EL (cell line): ENCODE measurements at places on chromosomes 4 and X.

GRCh38 chr4:185570727-185571126 is 35.4 kb upstream of the PDLIM3 start:
- no peak for DNase-seq

DNA sequence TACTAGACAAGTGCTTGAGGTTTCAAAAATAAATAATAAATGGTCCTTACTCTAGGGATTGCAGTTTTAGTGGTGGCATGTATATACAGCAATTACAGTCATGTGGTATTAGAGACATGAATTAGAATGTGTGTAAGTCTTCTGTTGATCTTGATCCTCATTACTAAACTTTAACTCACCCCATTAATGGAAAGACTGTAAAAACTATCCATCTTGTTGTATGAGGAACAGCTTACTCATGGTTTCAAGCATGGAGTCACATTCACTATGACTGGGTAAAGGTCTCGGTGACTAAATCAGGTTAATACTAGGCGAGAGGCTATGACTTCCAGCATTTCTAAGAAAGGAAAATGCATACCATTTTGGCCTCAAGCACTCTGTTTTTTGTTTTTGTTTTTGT is 107.0 kb upstream of the HPGD start:
- no peak for DNase-seq

DNA sequence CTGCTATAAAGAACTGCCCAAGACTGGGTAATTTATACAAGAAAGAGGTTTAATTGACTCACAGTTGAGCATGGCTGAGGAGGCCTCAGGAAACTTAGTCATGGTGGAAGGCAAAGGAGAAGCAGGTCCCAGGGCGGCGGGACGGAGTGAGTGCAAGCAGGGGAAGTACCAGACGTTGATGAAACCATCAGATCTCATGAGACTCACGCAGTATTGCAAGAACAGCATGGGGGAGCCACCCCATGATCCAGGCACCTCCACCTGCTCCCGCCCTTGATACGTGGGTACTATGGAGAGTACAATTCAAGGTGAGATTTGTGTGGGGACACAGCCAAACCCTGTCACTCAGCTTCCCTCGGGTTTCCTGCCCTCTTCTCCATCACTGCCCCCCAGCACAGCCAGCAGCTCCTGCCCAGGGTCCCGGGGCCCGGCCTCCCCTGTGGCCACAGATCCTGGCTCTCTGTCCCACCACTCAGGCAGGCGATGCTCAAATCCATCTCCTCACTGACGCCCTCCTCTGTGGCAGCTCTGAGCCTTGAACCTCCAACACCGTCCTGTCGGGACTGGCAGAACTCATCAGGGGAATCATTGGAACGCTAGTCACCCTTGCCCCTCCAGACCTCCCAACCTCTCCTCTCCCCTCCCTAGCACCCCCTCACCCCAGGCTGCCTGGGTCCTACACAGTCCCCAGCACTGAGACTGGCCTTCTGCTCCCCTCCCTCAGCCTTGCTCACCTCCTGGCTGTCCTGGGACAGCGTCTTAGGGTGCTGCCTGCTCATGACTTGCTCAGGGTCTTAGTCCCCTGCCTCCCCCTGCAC is 37.6 kb downstream of the FGFRL1 start:
- DNase-seq, result no peak

DNA sequence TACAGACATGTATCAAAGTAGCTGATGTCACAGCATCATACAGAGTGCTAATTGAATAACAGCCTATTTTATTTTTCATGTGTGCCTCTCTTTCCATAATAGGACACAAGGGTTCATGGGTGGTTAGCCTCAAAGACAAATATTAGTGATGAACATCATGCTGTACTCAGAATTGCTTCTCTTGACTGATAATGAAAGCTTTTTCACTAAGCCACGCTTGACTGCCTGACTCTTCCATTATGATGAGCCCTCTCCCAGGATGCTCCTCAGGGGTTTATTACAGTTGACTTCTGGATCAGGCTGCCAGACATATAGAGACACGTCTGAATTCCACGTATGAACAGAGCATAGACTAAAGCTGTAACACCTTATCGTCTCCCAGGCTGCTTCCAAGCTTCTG is 2757.5 kb downstream of the PCDH7 start:
- no peak for DNase-seq

DNA sequence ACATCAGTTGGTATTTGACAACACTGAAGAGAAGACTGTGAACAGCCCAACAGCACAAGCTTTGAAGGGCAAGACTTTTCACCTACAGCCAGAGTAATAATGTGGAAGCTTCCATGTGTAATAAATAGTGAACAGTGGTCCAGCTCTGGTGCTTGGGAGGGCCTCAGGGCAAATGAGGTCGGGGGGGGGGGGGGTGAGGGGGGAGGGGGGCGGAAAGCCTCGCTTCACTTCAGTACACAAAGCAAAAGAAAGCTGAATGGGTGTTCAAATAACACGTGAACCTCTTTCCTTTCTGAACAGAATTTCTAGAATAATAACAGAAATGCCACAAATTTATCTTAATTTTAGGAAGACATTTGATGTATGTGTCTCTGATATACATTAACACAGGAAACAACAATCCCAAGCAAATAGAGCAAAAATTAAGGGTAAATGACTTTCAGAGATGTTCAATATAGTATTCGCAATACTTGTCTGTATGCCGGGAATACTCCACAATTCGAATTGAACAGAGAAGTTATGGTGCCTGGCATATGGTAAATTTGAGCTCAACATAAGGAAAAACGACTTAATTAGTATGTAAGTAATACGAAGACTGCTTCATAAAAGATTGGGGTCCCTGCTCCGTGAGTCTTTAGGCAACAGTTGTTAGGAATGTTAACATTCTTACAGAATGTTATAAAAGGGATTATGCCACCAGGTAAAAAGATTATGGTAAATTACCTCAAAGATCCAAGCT is 92.6 kb downstream of the FRYL start:
- no peak for DNase-seq

- no peak for DNase-seq
Measured at GRCh38 chrX:3585719-3586118, 127.7 kb downstream of the PRKX start.

- DNase-seq, result no peak
Measured at GRCh38 chr4:117796677-117797076, 237.6 kb upstream of the NDST3 start.

DNA sequence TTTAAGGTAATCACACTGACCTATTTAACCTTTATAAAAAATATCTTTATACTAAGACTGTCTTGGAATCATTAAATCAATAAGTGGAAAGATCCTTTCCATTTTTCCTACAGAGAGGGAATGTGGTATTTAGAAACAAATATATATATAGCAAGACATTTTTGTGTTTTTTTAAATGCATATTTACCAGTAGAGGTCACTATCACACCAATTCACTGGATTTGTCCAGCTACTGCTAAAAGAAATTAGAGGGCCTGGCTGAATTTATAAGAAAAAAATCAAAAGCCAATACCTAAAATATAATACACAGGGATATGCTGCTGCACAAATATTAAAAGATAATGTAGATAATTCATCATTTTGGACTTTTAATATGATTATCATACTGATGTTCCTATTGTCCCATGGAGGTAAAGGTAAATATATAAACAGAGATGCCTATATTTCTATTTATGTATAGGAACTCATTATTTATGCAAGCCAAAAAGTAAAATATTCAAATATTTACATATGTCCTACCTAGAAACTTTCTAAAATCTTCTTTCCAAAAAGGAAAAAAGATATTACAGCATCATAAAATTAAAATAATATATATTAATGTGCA is 69.5 kb downstream of the PDE5A start:
- DNase-seq, result peak; percentile 55

DNA sequence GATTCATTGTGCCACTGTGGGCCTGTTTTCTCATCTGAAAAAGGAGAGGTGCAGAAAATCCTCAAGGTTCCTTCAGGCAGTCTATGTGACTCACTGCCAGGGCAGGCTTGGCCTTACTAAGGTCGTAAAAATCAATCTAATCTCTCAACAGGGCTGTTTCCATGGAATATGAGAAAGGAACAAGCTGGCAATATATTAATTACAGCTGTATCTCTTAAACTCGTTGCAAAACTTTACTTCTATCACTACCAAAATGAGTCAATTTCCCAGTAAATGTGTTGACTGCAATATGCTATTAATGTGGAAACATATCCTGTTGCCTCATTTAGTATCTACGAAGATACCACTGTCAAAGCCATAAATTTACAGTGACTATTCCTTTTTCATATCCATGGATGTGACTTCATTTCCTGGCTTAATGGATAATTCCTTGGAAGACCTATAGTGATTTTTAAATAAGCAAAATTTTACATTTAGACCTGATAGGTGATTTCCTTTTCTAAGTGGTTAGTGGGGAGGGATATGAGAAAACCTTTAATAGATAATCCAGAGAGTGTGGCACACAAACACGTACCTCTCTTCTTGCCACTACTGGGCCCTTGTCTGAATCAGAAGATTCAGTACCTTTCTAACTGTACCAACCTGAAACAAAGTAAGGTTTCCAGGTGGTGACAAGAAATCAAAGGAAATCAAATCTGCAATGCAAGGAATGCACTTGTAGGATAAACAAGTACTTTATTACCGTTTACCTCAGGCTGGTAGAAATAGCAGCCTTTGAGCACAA is 127.4 kb upstream of the FTHL17 start:
- DNase-seq, result peak; percentile 53

DNA sequence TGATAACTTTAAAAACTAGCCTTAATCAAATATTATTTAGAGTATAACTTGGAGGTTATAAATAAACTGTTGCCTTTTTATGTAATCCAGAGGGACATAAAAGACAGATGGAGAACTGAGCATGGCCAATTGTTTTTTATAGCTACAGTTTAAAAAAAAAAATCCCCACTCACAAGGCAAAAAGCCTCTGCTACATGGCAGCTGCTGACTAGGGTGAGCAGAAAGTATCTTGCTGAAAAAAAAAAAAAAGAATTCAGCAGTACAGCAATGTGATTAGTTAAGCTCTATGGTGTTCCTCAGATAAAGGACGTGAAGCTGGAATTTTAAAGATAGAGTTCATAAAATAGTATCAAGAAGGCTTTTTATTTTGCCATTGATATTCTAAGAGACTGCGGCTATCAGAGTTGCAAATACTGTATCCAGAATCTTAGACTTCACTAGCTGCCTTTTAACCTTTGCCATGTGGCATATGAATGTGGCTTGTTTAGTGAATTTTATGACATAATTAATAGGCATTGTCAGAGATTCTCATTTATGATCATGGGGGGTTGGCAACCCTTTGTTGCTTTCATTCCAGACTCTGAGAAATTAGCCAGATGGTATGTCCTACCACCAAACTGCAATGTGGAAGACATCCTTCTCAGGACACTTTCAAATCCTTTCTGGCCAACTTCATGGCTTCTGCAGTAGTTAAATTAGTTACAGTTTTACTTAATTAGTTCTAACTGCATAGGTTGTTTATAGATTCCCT is 498.0 kb downstream of the STPG2 start:
- DNase-seq, result no peak

DNA sequence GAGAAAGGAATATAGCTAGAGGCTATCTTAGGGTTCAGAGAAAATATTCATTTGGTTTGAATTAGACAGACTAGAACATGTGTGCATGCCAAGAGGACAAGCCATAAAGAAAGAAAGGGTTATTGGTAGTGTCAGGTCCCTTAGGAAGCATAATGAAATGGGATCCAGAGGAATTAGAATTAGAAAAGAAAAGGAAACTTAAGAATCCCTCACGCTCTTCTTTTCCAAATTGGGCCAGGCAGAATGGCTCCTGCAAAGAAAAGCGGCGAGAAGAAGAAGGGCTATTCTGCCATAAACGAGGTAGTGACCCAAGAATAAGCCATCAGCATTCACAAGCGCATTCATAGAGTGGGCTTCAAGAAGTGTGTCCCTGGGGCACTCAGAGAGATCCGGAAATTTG is 4.9 kb upstream of the ABCG2 start:
- no peak for DNase-seq

GRCh38 chrX:23844502-23845138 is 61.6 kb downstream of the SAT1 start:
- DNase-seq, result no peak

- no peak for DNase-seq
Measured at GRCh38 chrX:20670611-20671010, 403.9 kb upstream of the RPS6KA3 start.

GRCh38 chrX:40646489-40647306 is 663 bp downstream of the CXorf38 start:
- peak; percentile 33 for DNase-seq

DNA sequence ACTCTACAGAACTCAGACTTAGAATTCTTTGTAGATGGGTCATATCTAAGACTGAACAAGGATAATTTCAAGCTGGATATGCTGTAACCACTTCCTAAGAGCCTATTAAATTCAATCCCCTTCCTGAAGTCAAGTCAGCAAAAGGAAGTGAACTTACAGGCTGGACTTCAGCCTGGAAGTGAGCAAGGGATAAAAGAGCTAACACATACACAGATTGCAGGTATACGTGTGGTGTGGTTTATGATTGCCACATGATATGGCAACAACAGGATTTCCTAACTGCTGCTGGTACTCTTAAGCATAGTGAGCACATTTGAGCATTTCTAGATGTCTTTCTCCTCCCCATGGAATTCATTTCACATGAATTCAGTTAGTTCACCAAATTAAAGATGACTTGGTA is 38.2 kb upstream of the UXT start:
- DNase-seq, result peak; percentile 0

DNA sequence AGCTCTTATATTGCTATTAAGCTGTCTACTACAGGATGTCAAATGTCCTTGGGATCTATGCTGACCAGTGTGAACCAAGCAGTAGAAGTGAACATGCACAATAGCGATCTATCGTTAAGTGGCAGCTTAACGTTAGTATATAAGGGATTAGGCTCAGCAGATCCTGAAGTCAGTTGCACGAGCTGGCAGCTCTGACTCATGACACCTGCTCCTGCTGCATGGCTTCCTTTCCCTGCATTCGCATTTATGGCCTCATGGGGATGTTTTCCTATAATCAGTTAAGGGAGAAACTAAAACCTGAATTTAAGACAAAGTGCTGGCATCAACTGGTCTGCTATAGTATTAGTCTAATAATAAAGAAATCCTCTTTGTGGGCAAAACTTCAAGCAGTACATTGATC is 12.7 kb upstream of the MCUB start:
- DNase-seq, result no peak

DNA sequence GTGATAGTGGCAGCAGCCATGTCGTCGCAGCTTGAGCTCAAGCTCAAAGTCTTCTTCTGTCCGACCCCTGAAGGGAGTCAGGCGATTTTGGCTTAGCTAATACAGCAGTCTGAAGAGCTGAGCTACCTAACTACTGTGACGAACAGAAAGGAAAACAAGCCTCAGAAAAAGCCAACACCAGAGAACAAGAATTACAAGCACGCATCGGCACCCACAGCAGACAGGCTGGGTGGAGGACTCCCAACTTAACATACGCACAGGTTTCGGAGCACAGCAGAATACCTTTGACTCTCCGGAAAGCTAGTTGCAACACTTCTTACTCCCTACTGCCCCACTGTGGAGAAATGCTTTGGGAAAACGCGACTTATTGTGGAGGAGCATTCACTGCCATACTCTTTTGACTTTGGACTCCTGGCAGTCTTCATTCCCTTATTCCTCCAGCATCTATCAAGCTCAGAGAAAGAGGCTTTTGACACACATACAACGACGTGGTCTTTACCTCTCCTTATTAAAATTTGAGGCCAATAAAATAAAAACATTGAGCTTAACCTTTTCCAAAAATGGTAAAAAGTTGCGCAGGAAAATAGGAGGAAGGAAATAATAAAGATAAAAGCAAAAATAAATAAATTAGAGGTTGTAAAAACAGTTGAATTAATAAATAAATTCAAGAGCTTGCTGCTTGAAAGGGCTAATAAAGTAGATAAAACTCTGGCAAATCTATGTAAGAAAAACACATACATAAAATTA is 41.3 kb upstream of the GPC3 start:
- peak; percentile 4 for DNase-seq
